ENCODE measurements at places on chromosomes 13 and 19.

- no peak for DNase-seq
Measured at GRCh38 chr19:48378194-48378570, 13.2 kb downstream of the KDELR1 start.

GRCh38 chr13:78193846-78194245 lies 275.2 kb upstream of the EDNRB start:
- no peak for DNase-seq

- no peak for DNase-seq
Measured at GRCh38 chr19:34193439-34193838, 21.1 kb downstream of the LSM14A start.

DNA sequence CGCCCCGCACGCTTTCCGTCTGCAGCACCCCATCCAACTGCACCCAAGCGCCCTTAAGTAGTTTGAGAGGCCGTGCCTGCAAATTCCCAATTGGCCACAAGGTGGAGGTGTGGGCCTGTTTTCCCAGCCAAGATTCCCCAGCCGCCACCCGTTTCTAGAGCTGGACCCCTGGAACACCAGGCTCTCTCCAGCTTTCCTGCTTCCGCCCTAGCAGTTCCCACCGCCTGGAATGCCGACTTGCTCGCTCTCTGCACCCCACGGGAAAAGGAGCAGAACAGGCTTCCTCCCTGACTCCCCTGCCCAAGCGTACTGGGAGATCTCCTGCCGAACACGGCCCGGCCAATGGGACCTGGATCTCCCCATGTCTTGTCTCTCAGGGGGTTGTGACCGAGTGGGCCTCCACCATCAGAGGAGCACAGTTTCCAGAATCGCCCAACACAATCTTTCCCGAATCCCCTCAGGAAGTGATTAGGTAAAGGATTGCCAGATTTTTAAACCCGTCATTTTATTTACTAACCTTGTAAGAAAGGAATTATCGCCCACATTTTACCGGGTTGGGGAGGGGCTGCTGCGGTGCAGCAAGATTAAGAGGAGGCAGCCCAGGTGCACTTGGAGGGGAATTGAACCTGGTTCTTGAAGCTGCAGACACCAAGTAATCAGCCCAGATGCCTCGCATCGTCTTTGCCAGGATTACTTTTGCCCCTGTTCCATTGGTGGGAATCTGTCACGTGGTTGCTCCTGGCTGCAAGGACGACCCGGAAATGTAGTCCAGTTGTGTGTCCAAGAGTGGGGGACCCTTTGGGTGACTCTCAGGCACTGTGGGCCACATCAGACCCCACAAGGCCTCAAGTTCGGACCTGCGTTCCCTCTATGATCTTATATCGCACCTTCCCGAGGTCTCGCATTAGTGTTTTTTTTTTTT lies 3.5 kb upstream of the NAPSA start:
- DNase-seq, result peak; percentile 88

DNA sequence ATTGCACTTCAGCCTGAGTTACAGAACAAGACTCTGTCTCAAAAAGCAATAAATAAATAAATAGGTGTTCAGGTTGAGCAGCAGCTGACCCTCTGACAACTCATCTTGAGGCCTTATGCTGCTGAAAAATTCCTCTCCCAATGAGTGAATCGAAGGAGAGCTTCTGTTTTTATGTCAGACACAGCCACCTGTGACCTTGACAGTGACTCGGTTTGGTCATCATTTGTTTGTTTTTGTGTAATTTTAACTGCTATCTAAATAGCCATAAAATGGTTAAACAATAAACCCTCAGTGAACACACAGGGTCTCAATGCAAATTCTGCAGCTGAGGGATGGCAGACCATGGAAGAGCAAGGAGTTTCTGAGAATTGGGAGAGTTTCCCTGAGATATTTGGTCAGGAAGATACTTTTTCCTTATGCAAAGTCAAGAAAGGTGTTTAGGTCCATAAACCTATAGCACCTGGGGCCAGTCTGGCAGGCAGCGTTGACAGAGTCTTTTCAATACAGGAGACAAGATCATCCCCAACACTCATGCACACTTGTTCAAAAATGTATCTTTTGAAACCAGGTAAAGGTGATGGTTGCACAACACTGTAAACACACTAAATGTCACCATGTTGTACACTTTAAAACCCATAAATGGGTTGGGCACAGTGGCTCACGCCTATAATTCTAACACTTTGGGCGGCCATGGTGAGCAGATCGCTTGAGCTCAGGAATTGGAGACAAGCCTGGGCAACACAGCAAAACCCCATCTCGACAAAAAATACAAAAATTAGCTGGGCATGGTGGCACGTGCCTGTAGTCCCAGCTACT lies 16.6 kb upstream of the SLC25A30 start:
- DNase-seq, result no peak
